ENCODE measurements at places on chromosomes 5 and 9.

GRCh38 chr5:114360816-114361723, 800 bp upstream of the KCNN2 start:
- no peak for DNase-seq

- DNase-seq: no peak
These were observed 477.5 kb upstream of the EDIL3 start for GRCh38 chr5:84862132-84862531.

- DNase-seq: no peak
These were observed 47.2 kb downstream of the NIPAL4 start for GRCh38 chr5:157506981-157507780.

- DNase-seq: no peak
These were observed 77.9 kb downstream of the SEMA4D start for GRCh38 chr9:89419978-89420394.

DNA sequence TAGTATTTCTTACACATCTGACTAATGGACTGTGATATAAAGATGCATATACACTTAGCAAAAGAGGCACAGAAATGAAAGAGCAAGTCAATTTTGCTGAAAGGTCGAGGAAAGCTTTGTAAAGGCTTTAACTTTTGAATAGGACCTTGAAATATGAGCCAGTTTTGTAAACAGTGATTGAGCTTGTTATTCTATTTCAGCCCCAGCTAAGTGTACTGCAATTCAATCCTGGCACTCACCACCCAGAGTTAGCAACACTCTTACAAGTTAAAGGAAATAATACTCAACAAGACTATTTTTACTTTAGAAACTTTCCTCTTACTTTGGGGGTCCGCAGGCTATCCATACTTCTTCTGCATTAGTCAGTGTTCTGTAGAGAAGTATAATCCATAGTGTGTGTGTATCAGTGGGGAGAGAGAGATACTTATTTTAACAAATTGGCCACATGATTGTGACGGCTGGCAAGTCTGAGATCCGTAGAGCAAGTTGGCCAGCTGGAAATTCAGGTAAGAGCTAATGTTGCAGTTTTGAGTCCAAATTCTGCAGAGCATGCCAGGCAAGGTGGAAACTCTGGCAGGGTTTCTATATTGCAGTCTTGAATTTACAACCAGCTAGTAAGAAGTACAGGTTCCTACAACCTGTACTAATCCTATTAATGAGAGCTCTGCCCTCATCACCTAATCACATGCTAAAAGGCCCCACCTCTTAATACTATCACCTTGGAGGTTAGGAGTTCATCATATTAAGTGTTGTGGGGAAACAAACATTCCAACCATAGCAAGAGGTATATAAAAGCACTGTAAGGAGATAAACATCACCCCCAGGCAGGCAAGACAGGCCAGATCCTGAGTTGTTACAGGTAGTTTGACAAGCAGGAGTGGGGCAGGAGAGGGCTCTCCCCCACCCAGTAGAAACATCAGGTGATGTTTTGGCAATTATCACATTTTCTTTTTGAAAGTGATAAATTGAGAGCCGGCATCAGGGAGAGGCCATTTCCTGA, 33.6 kb downstream of the IL7R start:
- no peak for DNase-seq

DNA sequence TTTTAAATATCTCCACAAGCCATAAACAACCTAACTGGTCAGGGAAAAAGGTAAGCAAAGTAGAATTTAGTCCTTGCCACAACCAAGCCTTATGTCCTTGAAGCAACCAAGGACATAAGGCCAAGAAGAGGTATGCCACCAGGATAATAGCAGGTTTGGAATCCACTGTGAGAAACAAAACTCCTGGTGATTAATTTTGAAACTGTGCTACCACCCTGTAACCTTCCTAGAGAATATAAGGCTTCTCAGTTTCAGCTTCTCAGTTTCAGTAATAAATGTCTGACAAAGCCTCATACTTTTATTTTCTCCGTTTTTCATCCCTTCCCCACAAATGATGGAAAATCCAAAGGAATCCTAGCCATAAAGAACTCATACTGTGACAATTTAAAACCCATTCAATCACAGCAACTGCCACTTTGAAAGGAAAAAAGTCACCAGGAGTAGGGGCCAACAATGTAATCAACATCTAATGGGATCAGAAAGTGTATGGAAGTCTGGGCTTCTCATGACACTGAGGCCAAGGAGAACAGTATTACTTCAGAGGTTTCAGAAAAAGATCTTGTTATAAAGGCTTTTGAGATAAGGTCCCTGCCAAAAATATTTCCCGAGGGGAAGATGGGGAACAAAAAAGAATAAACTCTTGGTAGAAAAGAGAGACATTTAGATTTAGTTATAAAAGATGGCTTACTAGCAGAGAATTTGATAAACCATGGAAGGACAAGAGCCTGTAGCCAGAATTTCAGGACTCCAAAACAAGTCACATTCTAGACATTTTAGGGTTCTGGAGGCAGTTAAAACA, 189.2 kb downstream of the TSSK1B start:
- no peak for DNase-seq

Data from stimulated activated CD8-positive, alpha-beta memory T cell treated with anti-CD3 and anti-CD28 coated beads, Interleukin-15, amount 100 ng/mL, for 48 hours (primary cell).